ENCODE measurements at places on chromosomes 6 and 20.

- DNase-seq = peak; percentile 17
Observed at GRCh38 chr20:52190437-52191131, 995 bp downstream of the ZFP64 start.

DNA sequence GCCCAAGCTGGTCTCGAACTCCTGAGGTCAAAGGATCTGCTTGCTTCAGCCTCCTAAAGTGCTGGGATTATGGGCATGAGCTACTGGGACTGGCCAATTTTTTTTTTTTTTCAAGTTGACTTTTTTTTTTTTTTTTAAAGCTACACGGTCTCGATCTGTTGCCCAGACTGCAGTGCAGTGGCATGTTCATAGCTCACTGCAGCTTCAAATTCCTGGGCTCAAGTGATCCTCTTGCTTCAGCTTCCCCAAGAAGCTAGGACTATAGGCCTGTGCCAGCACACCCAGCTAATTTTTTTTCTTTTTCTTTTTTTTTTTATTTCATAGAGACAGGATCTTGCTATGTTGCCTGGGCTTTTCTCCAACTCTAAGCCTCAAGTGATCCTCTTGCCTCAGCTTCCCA is 59.5 kb downstream of the NCOA3 start:
- DNase-seq = no peak

GRCh38 chr6:118813775-118814174 is 80.2 kb upstream of the ASF1A start:
- DNase-seq = peak; percentile 46

DNA sequence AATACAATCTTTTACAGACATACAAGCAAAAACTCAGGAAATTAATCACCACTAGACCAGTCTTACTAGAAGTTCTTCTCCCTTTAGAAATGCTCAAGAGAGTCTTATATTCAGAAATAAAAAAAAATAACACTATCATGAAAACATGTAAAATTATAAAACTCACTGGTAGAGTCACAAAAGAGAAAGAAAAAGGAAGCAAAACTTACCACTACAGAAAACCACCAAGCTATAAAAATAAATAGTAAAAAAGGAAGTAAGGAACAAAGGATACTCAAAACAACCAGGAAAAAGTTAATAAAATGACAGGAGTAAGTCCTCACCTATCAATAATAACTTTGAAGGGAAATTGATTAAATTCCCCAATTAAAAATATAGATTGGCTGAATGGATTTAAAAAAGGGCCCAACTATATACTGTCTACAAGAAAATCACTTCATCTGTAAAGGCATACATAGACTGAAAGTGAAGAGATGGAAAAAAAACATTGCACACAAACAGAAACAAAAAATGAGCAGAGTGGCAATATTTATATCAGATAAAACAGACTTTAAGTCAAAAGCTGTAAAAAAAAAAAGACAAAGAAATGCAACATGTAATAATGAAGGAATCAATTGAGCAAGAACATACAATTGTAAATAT is 489.5 kb downstream of the KIF16B start:
- no peak for DNase-seq

DNA sequence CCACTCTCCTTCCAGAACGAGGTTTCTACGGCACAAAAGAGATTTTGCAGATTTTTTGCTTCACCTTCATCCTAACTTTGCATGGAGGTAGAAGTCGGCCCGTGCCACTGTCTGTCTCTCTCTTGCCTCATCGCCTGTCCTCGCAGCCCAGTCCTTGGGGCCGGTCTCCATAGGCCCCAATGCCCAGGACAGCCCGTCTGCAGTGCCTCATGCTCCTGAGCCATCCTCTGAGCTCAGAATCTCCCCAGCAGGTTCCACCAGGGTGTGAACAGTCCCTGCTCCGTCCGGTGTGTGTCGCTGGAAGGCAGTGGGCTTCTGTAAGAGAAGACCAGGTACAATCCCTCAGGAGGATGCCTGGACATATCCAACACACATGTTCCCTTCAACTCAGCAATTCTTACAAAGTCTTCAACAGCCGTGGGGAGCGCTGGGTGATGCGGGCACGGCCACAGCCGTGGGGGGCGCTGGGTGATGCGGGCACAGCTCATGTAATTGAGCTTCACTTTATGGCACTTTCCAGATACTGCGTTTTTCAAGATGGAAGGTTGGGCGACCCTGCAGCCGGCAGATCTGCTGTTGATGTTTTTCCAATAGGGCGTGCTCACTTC is 231.9 kb downstream of the DLL1 start:
- no peak for DNase-seq

DNA sequence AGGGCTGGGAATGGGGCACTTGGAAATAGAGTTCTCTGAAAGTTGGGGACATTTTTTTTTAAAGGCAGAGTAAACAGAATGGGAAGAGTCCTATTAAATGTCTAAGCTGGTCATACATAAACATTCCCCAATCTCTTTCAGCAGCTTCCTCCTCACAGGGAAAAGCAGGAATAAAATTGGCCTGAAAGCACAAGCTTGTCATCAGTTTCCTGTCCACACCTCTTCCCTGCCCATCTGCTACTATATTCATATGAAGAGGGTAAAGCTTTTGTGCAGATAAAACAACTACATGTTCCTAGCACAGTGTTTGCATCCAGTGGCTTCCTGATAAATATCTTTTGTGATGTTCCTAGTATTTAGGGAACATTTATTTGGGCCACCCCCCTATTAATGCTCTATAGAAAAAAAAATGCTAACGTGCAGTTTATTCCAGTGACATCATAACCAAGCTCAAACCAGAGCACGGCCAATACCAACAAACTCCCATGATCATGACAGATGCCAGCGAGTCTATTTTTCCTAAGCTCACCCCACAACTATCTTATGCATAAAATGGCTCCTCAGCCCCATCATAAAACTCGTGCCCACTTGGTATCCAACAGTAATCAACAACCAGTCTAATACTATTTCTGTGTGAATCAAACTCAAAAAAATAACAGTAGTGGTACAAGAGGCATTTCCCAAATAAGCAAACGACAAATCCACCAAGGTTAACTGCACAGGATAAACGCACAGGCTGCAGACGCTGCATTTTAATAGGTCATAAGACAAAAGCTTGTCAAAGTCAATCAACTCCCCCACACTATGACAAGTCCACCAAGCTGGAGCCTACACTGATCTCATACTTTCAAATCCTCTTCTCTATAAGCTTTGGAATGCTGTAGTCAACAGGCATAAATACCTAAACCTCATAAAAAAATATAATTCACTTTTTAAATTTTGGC is 95.3 kb downstream of the EPB41L2 start:
- DNase-seq = peak; percentile 56

GRCh38 chr20:52899041-52899608 is 73.0 kb upstream of the TSHZ2 start:
- DNase-seq = no peak

DNA sequence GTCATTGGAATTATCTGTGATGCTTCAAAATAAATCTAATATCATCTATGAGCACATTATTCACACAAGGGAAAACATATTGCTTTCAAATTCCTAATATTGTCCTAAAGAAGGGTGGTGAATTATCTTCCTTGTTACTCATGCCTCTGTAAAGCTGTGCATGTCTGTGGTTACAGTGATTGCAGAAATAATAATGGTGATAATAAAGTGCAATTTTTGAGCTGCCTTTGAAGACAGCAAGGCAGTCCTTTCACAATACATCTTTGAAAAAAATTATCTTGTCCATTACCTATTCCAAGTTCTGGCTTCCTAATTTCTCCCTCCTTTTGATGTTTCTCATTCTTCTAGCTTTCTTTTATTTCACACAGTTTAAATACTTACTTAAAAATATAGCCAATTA is 442.1 kb upstream of the EYS start:
- no peak for DNase-seq

GRCh38 chr20:7702141-7702540 is 238.1 kb downstream of the HAO1 start:
- no peak for DNase-seq

DNA sequence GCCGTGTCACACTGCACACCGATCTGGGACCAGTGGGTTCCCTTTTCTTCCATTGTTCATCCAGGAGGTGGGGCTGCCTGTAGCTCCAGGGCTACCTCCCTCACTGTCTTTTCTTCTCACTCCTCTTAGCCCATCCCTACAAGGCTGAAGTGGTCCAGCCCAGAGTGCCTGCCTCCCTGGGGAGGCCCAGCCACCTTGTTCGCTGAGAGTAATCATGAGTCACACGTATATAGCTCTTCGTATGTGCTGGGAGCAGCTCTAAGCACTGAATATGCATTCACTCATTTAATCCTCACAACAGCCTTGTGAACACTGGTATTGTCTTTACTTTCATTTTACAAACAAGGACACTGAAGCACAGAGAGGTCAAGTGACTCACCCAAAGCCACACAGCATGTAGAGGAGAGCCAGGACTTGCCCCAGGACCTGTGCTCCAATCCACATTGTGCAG is 14.7 kb upstream of the CCDC167 start:
- DNase-seq = no peak

DNA sequence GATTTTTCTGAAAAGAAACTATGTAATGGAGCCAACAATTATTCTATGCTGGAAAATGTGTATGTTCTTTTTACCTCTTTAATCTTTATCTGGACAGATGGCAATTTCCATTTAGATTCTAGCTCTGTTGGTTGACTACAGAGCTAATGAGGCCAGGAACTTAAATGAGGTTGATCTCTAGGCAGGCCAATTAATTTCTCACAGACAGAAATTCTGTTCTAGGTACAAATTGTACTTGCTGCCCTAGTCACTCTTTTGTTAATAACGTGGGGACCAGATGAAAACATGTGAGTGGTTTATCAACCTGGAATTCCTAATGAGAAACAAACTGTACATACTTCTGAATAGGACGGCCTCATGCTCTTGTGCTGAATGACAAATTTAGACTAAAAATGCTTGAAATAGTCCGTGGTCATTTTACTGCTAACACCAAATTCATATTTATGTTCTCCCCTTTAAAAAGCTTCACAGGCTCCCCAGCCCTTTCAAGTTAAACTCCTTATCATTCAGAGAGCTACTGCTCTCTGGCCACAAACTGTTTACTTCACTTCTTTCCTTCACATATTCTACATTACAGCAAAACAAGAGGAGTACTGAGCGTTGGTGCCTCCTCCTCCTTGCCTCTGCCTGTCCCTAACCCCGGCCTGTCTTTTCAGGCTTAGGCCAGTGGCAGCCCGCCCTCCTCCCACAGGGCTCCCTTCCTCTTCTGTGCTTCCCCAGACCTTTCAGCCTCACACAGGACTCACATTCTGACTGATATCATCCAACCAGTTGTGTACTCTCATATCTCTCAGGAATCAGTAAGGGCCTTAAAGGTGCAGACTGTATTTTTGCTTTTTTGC is 41.4 kb downstream of the DTNBP1 start:
- DNase-seq = peak; percentile 90

GRCh38 chr20:37178839-37179682 is at the start of the genes MROH8 and RPN2:
MROH8 (minus strand) TSS chr20:37179548.
RPN2 (plus strand) TSS chr20:37179330; CDS start chr20:37179357, 27 bp downstream.
- peak; percentile 98 for DNase-seq

DNA sequence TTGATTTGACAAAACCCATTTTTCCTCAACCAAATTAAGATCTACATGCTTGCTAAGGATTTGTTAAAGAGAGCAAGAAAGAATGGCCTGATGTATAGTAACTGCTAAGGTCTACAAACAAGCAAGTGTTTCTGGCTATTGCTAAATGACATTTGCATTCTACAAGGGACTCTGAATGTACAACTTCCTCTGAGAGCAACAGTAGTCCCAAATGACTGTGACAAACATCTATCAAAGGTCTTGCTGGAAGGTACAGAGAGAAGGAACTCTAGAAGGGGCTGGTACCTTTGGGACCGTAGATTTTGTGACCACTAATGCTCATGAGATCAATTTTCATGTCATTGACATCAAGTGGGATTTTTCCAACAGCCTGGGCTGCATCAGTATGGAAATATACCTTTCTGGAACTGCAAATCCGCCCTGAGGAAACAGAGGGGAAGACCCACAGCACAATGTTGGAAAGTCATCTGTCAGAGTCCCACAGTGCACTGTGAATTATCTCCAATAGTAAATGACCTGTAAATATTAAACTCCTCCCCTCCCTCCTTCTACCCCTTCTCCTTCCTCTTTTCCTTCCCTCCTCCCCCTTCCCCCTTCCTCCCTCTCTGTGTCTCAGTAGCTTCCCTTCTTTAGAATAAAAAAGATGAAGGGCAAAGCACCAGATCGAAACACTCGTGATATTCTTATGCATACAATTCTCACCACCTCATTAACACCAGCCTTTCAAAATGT is 15.9 kb upstream of the CPNE1 start:
- DNase-seq = peak; percentile 48

DNA sequence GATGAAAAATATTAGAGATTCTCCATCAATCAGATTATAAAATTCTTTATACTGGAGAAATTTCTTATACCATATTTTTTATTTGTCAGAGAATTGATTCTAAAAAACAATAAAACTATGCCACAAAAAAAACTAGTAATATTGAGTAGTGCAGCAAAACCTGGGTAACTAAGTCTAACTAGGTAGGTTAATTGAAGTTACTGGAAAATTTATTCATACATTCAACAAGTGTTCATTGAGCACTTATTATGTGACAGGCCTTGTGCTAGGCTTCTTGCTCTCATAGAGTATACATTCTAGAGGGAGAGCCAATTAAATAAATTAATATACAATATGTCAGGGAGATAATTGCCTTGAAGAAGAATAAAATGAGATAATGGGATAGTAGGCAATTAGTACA is 189.4 kb downstream of the EYA4 start:
- no peak for DNase-seq

DNA sequence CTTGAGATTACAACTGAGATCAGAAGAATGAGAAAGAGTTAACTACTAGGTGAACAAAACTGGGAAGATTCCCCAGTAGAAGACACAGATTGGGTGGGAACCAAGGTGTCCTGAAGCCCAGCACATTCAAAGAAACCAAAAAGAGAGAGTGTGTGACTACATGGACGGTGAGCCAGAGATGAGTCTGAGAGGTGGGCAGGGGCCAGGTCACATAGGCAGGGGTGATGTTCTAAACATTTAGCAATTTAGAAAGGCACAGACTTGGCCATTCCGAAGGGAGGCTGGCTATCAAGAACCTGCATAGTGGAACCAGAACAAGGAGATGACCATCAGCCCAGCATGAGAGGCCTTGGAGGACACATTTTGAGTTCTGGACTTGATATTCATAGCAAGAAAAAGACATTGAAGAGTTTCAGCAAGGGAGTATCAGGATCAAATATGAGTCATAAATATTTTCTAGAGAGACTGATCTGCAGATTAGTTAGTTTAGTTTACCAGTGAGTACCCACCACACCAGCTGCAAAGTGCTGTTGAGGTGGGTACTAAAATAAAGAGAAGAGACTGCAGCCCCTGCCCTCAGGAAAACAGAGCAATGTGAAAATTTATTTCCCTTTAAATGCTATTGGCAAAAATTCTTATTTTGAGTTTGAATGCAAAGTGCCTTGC is 340.5 kb upstream of the PRDM1 start:
- no peak for DNase-seq

GRCh38 chr20:37151529-37151928 is 27.6 kb upstream of the RPN2 start:
- DNase-seq = no peak
